ENCODE measurements at places on chromosomes 4 and X.

- DNase-seq, result no peak
Measured at GRCh38 chr4:125398263-125399002, 83.7 kb downstream of the FAT4 start.

DNA sequence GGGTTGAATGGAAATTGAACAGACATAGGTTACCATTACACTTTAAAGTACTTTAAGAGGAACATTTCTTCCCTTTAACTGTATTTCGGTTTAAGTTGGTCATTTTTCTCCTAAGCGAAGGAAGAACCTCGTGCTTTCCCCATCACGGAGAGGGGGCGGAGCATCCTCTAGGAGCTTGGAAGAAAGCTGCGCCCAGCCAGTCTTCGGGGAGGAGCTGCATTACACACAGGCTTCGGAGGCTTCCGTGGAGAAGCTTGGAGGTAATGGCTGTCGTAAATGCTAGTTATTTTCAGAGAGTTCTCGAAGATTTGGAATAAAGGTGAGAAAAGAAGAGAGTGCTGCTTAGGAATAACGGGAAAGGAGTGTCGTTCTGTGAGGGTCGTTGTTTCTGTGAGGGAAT is at the start of gene PWWP3B:
Gene PWWP3B, plus strand, starts transcription at position 199 of the 400 bp plus-strand sequence. CDS start 37,128 bp downstream, outside the sequence.
- peak; percentile 73 for DNase-seq

DNA sequence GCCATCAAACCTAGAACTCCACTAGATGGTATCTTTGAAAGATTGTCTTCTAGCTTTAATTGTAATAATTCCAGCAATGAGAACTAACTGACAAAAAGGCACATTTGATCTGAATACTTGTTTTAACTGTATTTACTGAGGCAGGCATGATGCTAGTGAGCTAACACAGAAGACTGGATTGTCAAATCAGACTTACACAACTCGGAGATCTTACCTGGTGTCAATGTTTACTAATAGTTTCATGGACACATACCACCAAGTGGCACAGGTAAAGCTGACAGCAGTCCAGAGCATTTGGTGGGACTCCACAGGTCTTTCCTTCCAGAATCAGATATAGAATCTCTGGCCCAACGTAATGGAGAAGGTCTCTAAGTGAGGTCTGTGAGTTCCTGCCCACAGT is 229.9 kb upstream of the BOD1L1 start:
- DNase-seq, result no peak

GRCh38 chrX:53716328-53717088 is 30.0 kb upstream of the HUWE1 start:
- no peak for DNase-seq

- peak; percentile 74 for DNase-seq
Measured at GRCh38 chr4:81565142-81565870, 93.6 kb upstream of the RASGEF1B start.

DNA sequence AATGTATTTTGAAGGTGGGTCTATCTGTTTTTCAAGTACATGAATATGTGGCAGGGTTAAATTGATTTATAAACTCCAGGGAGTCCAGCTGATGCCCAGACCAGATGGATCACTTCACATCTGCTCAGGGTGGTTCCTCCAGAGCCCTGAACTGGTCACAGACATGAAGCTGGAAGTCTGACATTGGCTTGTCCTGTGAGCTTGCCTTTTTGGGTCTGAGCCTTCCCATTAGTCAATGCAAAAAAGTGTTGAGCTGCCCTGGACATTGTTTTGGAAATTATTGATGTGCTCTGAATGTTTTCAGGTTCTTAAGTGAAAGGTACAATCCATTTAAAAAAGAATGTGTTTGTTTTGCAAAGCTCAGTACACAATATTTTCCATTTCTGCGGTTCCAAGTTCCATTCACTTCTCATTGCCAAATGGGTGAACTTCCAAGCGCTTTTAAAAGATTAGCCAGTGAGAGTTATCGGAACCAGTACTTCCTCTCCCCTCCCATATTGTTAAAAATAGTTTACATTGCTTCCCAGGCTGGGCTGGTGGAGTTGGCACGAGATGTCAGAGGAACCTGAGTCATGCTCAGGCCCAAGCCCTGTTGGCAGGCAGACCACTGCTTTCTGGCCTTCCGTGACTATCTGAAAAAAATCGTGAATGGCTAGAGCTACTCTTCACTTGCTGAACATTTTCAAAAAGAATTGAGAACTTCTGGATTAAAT is 52.1 kb downstream of the PDGFRA start:
- DNase-seq, result no peak

DNA sequence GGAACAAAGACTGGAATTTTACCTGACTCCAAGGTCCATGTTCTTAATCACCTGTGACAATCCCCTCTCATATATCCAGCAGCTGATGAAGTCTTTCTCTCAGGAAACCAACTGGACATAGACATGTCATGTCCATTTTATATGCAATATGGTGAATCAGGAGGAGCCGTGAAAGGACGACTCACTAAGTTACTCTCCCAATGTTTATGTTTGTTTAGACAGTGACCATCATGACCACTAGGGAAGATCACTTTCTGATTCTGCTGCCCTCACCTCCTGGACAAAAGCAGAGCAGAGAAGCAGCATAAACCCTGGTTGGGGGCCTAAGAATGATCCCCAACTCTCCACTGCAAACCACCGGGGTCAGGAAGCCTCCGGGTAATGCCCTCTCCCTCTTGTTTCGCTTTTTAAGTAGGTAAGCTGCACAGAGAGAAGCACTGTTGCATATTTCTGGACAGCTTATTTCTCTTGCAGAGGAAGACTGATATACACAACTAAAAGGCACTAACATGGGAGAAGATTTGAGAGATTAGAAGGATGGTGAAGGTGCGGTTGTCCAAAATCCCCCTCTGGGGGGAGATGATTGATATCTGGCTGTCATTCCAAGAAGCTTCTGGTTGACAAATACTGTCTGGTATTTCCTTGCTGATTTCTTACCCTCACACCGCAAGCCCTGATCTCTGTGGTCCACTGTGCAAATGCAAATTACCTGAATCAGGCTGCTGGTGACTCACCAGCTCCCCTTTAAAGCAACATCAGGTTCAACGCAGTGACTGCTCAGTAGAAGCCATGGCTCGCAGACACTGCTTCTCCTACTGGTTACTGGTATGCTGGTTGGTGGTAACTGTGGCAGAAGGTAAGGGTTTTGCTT is at the start of gene ODAPH:
Gene ODAPH, plus strand, starts transcription at position 773 of the 871 bp plus-strand sequence. Its CDS starts 17 bp downstream, at position 790.
- DNase-seq, result peak; percentile 94

GRCh38 chr4:183362916-183363542 is 40.8 kb upstream of the CLDN24 start:
- DNase-seq, result no peak

DNA sequence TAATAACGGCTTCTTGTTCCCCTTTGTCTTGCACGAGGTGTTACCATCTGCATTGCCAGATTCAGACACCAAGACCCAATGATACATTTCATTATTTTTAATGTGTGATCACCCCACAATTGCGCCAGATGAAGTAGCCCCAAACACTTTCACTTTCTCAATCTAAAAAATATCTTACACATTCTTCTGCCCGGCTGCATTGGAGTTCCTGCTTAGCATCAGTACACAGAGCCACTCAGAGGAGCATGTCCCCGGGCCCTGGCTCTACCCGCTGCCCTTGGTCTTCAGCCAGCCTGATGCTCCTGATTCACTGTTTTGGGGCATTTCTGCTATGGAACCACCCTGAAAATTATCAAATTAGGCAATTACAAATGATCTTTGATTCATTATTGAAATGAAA is 66.0 kb upstream of the TENM3 start:
- DNase-seq, result no peak

DNA sequence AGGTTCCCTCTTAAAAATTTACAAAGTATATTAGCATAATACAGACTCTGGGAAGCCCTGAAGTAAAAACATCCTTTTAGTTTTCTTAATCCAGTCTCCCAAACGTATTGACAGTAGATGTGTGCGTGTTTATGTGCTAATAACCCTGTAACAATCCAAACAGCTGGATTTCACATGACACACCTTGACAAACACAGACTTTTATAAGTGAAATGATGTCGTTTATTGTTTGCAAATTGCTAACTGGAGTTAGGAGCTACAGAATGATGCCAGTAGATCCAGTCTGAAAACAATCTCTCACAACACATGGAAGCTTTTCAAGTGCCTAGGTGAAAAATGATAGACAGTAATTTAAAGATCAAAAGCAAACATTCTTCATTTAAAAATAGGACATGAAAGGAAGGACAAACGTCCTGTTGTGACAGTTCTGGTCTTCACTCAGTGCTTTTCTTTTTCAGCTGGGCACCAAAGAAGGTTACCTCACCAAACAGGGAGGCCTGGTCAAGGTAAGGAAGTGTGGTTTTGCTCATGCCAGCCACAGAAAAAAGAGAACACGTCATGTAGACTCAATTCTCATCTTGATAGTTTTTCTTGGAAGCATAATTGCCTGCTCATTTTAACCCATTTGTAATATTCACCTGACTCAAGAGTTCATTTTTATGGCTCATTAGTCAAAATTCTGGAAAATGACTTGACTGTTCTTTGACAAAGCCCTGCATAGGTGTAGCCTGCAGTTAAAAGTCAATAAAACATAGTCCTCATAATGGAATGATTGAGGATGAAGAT is 32.9 kb downstream of the LAMTOR3 start:
- DNase-seq, result no peak

Measured in islet precursor cell (in vitro differentiated cells).